ENCODE measurements at places on chromosomes 2 and 18.

- DNase-seq: no peak
These were observed 301.6 kb upstream of the GULP1 start for GRCh38 chr2:187989925-187990623.

DNA sequence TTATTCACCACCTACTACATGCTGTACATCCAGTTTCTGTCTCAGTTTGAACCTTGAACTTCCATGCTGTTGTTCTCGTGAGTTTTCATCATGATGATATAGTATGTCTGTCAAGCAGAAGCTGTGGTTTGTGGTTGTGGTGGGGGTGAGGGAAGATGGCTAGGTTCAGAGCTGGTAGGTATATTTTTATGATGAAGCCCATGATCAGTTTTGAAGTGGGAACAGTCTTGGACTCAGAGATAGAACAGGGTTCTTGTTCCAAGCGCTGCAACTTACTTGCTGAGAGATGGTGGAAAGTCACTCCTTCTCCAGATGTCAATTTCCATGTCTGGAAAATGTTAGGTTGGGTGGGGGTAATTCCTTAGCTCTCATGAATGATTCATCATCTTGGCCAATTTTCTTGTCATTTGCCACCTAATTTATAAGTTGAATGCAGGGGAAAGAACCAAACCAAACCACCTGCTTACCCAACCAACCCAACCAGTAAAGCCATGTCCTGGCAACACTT lies 21.6 kb downstream of the PMAIP1 start:
- DNase-seq: no peak

GRCh38 chr18:37956902-37957301 lies 391.3 kb upstream of the CELF4 start:
- DNase-seq: no peak

DNA sequence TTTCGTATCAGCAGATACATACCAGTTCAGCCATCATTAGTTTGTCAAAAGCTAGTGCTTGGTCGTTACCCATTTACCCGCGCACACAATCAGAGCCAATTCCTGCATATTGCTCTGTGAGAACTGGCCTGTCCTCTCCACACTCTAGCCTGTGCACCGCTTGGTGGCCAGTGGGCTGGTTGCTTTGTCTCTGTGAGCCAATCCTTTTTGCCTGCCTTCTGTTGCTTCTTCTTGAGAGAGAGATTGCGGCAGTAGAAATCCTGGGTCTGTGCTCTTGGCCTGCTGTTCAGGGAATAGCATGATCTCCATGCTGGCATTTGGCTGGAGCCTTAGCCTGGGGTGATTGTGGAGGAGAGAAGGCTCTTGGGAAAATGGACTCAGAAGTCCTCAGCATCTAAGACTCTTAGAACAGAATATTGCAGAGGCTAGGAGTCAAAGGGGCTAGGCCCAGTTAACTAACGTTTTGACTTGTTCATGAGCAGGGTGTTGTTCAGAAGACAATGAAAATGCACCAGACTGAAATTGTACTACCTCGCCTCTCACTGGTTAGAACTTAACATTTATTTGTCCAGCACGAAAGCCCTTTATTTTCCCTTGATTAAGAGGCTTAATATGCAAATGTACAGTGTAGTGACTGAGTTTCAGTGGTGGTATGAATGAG lies 37.1 kb downstream of the MAP4K4 start:
- DNase-seq: no peak

DNA sequence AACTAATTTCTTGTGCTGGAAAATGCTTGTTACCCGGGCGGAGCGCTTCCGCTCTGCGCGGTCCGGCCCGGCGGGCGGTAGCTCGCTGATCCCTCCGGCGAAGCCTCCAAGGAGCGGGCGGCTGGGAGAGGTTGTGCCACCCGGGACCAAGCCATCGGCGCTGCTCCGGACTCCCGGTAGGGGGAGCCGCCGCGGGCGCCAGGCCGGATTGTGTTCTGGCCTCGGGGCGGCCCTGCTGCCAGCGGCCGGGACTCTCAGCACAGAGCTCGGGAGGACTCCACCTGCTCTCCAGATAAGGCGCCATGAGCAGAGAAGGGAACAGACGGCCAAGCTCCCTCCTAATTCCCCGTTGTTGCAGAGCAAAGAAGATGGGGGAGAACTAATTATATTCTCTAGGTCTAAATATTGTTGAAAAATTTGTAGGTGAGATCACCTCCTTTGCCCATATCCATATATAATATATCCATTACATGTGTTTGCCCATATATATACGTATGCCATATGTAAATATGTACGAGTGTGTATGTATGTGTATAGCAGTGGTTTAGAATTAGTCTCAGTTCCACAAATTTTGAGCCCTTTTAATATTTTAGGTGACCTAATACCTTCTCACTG lies 13.8 kb upstream of the SATB2 start:
- no peak for DNase-seq

DNA sequence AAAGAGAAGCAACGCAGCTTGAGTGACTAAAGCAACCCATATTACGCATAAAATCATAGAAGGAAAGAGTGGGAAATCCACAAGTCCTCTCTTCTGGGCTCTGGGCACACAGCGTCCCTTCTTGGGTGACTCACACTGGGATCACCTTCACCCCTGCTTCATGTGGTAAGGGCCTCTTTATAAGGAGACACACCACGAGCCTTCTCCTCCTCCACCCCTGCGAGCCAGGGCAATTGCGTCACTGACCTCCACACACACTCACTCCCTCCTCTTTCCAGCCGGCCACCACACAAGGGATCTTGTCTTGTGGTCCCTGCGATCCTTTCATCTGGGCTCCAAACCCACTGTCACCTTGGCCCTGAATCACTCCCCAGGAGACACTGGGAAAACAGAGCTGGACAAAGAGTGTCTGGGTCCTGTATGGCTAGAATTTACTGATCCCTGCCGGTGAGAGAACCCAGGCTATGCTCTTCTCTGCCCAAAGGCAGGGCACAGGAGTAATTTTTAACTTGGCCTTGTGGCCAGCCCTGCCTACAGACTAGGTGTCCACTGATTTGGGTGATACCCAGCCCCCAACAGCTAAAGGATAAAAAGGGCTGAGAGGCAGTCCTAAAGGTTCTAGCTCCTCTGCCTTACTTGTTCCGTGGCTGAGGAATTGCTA lies 35.3 kb downstream of the NHEJ1 start:
- DNase-seq: no peak

GRCh38 chr2:120673205-120673550 lies 62.5 kb upstream of the GLI2 start:
- DNase-seq: no peak

GRCh38 chr2:237648016-237648381 lies 20.6 kb downstream of the LRRFIP1 start:
- DNase-seq: no peak

- DNase-seq: no peak
These were observed 34.1 kb upstream of the STAT1 start for GRCh38 chr2:191048073-191048472.

DNA sequence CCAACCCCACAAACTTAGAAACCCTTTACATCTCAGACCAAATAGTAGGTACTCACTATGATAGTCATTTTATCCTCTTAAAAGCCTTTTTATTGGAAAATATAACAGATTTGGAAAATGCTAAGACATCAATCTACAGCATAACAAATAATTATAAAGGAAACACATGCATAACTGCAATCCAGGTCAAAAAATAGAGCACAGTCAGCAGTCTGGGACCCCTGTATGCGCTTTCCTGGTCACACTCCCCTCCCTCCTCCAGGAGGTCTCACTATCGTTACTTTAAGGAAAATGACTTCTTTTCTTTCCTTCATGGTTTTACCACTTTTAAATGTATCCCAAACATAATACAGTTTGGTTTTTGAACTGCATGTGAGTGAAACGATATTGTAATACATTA lies 90.5 kb upstream of the CCDC150 start:
- no peak for DNase-seq

DNA sequence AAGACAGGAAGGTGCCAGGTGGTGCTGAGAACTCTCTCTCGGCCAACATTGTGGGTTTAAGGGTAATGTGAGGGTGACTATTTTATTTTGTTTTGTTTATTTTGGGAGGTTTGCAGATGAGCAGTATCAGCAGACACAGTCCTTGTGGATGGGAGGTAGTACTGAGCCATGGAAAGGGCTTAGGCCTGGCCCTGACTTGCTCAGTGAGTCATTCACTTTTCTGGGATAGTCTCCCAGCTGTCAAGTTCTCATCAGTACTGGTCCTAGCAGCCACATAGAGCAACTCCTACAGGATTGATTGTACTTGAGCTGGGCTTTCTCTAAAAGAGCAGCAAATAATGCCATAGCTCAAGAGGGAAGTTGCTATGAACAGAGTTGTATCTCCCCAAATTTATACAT lies 175.2 kb downstream of the LOXHD1 start:
- no peak for DNase-seq

DNA sequence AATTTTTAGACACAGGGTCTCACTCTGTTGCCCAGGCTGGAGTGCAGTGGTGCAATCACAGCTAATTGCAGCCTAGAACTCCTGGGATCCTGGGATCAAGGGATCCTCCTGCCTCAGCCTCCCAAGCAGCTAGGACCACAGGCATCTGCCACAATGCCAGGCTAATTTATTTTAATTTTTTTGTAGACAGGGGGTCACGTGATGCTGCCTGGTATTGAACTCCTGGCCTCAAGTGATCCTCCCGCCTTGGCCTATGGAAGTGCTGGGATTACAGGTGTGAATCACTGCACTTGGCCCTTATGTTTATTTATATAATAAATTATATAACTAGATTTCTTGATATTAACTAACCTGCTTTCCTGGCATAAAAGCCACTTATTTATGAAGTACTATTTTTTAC lies 1081.7 kb upstream of the FANCL start:
- DNase-seq: no peak

GRCh38 chr2:112706170-112706664 lies 14.6 kb upstream of the NT5DC4 start:
- DNase-seq: no peak

GRCh38 chr2:64990876-64991275 lies 1.7 kb downstream of the SLC1A4 start:
- no peak for DNase-seq

DNA sequence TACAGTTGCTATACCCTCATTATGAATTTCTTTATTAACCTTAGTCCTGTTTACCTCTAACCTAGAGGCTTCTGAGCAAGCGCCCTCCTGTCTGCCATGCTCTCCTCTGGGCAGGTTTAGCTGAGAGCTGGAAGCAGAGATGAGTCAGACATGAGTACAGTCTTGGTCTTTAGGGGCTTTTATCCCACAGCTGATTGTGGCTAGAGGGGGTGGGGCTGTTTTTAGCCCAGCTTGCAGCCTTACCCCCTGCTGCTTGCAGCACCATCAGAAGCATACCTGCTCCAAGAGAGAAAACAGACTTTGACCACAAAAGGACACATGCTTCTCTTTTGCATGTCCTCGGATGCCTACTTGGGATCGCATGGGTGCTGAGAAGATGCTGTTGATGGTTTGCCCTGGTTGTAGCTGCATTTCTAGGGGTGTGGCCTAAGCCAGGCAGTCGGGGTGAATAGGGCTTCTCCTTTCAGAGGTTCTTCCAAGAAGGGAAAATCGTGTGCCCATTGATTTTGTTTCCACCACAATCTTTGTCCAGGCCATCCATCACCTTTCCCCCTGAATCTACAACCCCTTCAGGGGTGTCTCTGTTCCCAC lies 115.0 kb upstream of the LGALSL start:
- no peak for DNase-seq

GRCh38 chr18:7735626-7736175 lies 168.6 kb downstream of the PTPRM start:
- DNase-seq: no peak

DNA sequence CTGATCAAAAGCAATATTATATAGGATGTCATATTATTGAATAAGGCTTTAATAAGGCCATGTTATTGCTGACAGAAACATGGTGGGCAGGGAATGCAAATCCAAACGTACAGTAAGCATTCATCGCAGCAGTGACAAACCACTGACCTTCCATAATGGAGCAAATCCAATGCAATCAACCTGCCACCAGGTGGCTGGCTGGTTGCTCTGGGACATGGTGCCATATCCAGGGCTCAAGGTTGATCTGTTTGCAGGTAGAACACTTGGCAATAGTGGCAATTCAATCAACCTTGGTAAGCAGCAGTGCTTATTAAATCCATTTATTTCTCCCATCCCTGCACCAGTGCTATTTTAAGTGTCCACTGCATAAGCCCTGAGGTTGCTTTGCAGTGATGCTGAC lies 75.4 kb downstream of the CERKL start:
- DNase-seq: no peak

DNA sequence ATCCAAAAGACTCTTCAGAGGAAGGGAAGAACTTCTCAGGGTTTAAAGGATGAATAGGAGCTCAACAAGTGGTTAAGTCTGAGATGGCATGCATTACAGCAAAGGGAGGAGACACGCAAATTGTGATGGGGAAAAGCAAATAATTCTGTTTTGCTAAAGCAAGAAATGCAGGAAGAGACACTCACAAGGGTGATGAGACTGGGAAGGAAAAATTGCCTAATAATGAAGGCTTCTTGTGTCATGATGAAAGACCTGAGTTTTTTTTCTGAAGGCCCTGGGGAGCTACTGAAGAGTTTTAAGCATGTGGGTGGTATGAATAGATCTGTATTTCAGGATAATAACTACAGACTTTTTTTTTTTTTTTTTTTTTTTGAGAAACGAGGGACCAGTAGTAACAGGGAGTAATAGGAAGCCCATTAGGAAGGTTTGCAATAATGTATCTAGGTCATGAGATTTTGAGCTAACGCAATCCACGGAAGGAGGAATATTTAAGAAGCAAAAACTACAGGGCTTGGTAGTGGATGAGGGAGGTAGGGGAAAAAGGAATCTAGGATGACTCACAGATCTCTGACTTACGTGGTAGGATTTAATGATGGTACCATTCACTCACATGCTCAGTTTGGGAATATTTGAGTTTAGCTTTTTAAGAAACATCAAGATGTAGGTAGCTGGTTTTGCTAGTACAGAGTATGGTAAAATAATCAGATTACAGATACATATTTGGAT lies 16.0 kb upstream of the SERPINB3 start:
- no peak for DNase-seq

DNA sequence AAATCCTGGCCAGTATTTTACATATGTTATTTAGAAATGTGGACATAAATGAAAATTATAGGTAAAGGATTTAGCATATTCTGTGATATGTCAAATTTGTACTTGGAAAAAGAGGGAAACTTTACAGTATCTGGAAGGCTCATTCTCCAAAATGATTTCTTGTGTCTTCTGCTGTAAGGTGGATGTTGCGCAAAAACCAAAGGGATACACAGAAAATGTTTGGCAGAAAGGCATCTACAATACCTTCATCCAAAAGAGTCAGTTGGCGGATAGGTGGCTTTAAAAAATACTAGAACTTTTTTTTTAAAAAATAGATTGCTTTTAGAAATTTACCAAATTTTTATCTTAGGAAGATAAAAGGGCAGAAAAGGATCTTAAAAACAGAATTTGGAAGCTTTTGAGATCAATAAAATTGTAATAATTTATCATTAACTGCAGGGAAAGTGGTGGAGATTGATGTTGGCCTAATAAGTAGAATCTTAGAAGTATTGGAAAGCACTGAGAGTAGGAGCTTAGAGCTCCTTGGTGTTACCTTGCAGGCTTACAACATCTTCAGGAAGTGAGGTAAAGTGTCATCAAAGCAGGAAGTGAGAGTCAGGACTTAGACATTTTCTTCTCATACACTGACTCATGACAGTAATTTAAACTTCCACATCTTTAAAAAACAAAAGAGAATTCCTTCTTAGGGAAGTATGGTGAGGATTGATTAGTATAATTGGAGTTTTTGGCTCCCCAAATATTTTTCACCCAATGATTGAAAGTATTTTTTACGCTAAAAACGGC lies 2.1 kb downstream of the NABP1 start:
- DNase-seq: no peak

GRCh38 chr2:127683056-127683455 lies 7.7 kb upstream of the LIMS2 start:
- no peak for DNase-seq

GRCh38 chr2:196516564-196516963 lies 123.0 kb upstream of the CCDC150 start:
- no peak for DNase-seq

- DNase-seq: no peak
These were observed 13.5 kb upstream of the SALL3 start for GRCh38 chr18:78965917-78966792.
